Suppressor macrophage (primary cell): ENCODE measurements at places on chromosomes 16 and 17.

GRCh38 chr16:23826528-23827045 lies 9.2 kb upstream of the PRKCB start:
- peak; percentile 75 for DNase-seq

GRCh38 chr16:49468611-49469310 lies 95.2 kb downstream of the C16orf78 start:
- no peak for DNase-seq

DNA sequence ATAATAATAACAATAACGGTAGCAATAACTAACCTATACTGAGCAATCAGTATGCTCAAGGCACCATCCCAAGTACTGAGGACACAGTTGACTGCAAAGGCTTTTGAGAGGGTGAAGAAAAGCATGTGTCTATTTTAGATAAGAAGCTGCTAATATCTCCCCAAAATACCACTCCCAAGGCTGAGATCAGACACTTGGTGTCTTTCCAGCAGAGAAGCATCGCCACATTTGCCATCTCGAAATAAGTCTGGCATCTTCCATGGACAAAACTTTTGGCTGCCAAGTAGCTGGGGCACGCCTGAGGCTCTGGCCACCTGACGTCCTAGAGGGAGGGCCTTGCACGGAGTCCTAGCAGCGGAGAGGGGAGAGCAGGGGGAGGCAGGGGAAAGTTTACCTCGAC lies 39.0 kb downstream of the ZNF423 start:
- DNase-seq = no peak

DNA sequence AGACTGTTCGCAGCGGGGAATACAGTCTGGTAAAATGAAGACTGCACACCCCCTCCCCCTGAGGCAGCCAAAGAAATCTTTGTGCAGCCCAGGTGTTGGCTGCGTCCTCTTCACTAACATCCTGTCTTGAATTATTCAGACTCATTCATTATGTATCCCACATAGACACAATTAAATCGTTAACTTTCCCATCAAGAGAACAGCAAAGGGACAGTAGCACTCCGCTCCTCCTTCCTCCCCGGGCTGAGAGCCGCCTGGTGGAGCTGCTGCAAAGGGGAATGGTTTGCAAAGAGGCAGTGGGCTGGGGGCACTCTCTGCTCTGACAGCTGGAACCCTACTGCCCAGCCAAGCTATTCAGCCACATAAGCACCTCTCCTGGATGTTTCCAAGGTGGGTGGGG lies 290.0 kb upstream of the SOX9 start:
- no peak for DNase-seq

DNA sequence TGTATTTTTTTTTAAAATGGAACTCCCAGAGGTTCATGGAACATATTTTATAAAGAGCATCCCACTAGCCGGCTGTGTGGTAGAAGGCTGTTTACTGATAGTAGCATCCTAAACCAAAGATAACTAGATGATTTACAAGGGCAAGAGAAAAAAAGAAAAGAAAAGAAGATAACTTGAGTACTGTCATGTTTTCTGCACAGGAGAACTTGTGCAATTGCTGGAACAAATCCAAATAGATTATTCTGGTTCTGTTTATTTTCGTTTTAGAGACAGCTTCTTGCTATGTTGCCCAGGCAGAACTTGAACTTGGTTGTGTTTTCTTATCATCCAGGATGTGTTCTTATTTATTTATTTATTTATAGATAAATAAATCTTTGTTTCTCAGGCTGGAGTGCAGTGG lies 20.9 kb upstream of the PPM1D start:
- DNase-seq = no peak

DNA sequence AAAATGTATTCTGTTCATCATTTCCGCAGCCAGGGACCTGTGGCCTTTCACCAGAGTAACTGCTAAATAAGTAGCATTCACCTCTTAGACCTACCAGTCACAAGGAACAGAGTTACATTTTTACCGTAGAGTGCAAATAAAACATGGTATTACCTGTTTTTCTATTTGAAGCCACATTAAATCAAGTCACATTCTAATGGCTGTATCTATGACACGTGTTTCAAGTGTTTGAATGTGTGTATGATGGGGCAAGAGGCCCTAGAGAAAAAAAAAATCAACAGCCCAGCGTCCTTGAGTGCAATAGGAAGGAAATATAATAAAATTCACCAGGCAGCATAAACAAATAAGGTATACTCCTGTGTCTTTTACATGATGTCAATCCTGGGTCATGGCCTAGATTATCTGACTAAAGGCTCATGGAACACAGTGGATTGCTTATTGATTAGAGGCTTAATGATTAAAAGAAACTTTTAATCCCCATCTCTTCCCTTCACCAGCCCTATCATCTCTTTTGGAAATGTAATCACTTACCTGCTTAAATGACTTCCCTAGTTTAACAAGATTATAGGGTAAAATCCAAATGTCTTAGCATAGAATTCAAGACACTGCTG lies 168.7 kb upstream of the CDH5 start:
- DNase-seq = no peak

DNA sequence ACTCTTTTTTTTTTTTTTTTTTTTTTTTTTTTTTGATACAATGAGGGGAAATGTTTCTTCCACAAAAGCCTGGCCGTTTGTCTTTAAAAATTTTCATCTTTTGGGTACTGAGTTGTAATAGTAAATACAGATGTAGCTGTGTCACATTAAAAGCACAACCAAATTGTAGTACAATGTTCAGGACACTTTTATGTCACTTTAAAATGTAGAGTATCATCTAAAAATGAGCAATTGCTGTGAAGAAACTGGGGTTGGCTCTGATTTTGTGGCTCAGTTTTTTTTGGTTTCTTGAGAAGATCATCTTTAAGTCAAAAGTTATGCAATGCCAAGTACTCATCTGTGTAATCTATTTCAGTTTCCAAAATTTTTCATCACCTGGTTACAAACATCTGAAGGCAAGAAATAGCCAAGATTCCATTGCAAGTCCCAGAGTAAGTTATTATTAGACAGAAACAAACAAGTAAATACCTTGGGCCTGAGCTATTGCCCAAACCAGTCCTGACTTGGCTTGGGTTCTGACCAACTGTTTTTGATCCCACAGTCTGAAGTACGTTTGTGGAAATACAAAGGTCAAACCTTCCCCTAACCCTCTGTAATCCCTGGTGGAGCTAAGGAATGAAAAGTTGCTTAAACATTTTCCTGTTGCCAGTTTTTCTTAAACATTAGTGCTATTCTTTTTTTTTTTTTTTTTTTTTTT lies 717.2 kb downstream of the WWOX start:
- DNase-seq = no peak

- no peak for DNase-seq
These were observed 3.3 kb upstream of the KRTAP4-4 start for GRCh38 chr17:41163828-41164227.

DNA sequence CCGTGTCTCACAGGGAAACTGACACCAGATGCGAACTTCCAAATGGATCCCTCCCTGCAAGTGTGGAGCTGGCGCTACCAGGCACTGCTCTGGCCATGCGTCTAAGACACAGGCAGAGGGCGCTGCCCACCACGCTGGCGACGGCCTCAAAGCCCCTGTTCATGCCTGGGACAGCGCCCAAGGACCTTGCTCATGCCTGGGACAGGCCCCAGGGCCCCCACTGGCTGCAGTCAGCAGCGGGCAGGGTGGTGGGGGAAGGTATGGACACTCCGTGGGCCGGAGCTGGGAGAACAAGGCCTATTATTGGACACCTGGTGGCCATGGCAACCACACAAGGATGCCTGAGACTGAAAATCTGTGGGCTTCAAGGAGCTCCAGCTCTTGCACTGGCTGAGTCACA lies 8.8 kb downstream of the ZG16B start:
- peak; percentile 89 for DNase-seq

- DNase-seq = no peak
These were observed 41.4 kb upstream of the MAP2K6 start for GRCh38 chr17:69373069-69373468.

GRCh38 chr17:61555127-61555566 lies 35.9 kb downstream of the NACA2 start:
- no peak for DNase-seq

- no peak for DNase-seq
These were observed 6.8 kb downstream of the ZNF207 start for GRCh38 chr17:32356750-32357149.

DNA sequence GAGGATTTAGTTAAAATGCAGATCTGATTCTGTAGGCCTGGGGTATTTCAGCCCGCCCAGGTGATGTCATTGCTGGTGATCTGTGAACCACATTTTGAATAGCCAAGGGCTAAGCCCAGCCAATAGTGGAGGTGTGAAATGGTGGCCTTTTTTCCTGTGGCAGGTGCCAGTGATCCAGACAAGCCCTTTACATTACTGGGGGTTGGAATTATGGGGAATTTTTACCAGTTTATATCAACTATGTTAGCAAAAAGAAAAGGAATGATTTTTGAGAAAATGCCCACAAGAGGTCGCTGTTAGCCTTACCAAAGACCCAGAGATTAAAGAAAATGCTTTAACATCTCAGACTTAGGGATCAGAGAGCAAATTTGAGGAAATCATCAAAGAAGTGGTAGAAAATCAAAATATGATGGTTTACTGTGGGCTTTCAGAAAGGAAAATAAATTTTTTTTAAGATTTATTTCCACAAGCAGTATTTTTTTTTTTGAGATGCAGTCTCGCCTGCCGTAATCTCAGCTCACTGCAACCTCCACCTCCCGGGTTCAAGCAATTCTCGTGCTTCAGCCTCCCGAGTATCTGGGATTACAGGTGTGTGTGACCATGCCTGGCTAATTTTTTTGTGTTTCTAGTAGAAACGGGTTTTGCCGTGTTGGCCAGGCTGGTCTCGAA lies 3.9 kb downstream of the VPS35L start:
- peak; percentile 71 for DNase-seq

GRCh38 chr17:35117984-35118383 lies 1.7 kb downstream of the RAD51D start:
- peak; percentile 55 for DNase-seq

- DNase-seq = no peak
These were observed 258.7 kb downstream of the SOX9 start for GRCh38 chr17:72379516-72379915.

DNA sequence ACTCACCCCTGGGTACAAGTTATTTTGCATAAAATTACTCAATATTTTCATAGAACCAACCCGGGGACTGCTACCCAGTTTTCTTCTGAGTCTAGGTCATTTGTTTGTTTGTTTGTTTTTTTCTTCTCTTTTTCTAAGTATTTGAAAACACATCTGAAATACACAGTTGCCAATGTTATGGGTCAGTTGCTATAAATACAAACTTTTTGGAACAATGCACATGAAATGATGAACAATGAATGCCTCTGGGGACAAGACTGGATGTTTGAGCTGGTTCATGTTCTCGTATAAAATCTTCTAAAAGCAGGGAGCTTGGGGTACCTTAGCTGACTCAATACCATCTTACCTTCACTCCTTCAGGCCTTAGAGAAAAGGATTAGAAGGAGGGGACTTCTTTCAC lies 30.5 kb downstream of the TMEM238L start:
- DNase-seq = no peak

- no peak for DNase-seq
These were observed 10.0 kb downstream of the WDR45B start for GRCh38 chr17:82638183-82638773.

DNA sequence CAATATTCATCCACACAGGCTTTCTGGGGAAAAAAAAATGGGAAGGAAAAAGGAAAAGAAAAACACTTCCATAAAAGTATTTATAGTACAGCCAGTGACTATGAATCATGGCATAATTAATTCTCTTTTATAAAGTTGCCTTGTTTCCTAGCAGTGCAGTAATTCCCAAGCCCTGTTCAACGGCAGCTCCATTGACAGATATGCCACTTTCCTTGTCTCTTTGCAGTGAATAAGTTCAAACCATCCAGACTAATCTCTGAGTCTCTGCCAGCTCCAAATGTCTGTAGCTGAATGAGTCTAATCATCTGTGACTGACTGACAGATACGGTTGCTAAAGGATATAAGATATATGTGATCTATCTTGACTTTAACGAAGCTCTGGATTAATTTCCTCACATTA lies 52.9 kb upstream of the KCNJ16 start:
- DNase-seq = no peak

GRCh38 chr16:15949210-15950160 lies at the start of gene ABCC1:
TSS of gene ABCC1 (plus strand) at chr16:15949616. CDS start at chr16:15949752, 136 bp downstream.
- DNase-seq = peak; percentile 90

DNA sequence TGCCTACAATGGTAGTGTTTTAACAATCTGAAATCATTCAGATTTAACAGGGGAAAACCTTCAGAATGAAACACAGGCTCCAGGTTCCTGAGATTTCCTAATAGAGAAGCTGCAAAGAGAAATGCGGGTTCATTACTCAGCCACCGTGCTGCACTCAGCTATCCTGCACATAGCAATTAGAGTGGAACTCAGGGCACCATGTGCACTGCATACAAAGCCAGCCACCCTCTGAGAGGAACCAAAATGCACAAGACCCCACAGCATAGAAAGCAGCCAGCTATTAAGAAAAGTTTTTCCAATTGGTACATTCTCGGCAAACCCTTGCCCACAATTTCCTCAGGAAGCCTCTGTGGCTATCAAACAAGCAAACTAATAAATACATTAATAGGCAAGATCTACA lies 37.4 kb downstream of the TOM1L2 start:
- peak; percentile 57 for DNase-seq

GRCh38 chr17:31754239-31754945 lies 104.7 kb downstream of the COPRS start:
- no peak for DNase-seq

DNA sequence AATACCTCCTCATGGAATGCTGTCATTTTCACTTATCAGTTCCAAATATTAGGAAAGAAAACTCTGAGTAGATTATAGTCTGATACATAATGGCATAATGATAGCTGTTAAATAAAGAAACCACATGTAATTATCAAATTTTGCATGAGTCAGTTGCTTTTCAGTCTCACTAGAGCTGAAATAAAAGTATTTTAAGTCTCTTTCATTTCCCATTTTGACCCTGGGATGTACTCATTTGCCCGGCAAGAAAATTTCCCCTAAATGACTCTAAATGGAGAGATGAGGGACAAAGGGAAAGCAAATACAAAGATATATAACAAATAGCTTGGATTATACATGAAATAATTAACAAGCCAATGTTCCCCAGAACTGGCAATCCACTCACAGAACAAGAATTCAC lies 47.9 kb upstream of the CPHXL start:
- no peak for DNase-seq

- DNase-seq = no peak
These were observed 526 bp downstream of the MRPS23 start for GRCh38 chr17:57849163-57849873.

- no peak for DNase-seq
These were observed 2.4 kb downstream of the CORO6 start for GRCh38 chr17:29620271-29620670.

DNA sequence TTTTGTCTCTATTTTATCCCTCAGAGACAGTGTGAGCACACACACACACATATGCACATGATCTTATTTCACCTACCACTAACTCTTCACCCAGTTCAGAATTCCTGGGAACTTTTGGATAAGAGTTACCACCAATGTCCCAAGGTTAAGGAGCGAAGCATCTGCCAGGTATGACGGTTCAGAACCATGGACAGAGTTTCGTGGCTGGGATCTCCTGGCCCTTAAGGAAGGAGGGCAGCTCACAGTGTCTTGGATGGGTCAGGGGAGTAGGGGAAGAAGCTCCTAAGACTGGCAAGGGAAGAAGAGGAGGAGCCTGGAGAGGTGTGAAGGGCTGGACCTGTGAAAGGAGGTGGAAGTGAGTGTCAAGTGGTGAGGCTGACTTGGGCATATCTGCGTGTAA lies 23.0 kb upstream of the TMEM132E start:
- DNase-seq = no peak
